ENCODE measurements at places on chromosomes 1 and 21. TPM values are rescaled to one million over a fixed set of nuclear protein-coding genes. Genes with fewer than 3 reads are reported as not detected.

DNA sequence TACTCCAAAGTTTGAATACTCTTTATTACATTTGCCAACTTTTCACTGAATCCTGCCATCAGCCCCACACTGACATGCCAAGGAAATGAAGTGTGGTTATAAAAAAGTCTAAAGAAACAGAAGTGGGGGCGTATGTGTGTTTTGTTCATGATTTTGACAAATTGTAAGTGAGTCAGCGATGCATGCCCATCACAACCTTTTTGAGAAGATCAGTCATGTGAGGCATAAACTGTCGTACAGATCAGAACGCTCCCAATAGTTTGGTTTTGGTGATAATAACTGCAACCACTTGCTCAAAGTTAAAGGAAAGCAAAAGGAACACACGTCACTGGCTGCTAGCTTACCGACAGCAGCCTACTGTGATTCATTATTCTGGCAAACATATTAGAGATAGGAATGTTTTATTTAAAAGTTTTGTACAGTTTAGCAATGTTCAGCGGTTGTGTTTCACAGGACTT, 95.6 kb downstream of the RGS2 start:
- no peak for DNase-seq

DNA sequence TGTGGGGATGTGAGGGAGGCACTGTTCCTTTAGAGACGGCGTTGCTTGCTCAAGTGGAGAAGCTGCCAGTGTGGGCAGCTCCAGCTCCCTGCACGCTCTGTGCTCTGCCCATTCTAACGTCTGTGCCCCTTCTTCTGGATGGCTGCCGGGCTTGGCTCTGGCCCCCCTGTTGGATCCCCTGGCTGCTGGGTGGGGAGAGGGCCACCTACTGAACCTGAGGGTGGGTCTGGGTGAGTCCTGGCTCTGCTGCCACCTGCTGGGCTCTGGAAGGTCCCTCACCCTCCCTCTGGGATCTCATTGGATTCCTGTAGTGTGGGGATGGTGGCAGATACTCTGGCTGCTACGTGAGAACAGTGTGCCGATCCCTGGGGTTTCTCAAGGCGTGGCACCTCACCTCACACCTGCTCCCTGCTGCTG, 5.0 kb downstream of the PFKL start:
- peak; percentile 66 for DNase-seq

DNA sequence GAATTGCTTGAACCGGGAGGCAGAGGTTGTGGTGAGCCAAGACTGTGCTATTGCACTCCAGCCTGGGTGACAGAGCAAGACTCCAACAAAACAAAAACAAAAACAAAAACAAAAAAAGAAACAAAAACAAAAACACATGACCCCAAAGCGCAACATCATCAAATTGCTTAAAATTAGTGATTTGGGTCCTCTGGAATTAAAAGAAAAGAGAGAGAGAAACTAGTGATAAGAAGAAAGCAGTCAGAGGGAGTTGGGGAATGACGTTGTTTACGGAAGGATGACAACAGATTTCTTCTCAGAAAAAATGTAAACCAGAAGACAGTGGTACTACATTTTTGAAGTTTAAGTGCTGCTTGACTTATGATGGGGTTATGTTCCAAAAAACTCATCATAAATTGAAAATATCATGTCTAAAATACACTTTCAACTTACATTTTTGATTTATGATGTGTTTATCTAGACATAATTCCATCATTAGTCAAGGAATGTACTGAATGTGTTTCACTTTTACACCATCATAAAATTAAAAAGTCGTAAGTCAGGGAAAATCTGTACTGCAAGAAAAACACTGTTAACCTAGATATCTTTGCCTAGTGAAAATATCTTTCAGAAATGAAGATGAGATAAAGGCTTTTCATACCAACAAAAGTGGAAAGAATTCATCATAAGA, 88.0 kb downstream of the MT1HL1 start:
- DNase-seq, result no peak

- DNase-seq, result no peak
These were observed 179.5 kb downstream of the GALNT2 start for GRCh38 chr1:230246551-230246950.

DNA sequence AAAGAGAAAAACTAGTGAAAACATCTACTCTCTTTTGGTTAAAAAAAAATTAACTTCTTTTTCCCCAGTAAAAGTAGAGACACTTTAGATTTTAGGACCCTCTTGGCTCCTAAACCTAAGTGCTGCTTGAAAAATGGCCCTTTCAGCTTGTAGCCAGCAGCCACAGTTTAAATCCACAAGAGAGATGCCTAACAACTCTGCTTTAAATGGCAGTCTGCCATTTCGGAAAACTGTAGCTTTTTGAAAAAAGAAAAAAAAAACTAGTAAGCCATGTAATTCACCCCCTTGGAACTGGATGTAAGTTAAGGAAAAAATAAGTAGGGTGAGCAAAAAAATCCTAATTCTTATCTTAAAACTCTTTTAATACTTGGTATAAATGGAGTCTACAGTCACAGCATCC, 56.0 kb downstream of the LHX9 start:
- DNase-seq, result no peak

DNA sequence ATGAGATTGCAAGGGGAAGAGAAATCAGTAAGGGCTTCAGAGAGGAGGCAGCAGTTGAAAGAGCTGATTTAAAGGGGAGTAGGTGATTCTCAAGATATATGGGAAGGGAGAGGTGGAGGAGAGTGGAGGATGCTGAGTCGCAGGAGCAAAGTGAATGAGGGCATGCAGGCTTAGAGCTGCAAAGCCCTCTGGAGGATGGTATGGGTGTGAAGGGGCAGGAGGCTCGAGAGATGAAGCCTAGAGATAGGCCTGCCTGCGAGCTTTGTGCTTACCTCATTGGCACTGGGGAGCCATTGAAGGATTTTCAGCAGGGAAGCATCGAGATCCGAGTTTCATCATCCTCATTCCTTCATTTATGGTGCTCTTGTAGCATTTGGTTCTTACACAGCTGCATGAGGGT, 15.8 kb upstream of the SH2D2A start:
- DNase-seq, result no peak

DNA sequence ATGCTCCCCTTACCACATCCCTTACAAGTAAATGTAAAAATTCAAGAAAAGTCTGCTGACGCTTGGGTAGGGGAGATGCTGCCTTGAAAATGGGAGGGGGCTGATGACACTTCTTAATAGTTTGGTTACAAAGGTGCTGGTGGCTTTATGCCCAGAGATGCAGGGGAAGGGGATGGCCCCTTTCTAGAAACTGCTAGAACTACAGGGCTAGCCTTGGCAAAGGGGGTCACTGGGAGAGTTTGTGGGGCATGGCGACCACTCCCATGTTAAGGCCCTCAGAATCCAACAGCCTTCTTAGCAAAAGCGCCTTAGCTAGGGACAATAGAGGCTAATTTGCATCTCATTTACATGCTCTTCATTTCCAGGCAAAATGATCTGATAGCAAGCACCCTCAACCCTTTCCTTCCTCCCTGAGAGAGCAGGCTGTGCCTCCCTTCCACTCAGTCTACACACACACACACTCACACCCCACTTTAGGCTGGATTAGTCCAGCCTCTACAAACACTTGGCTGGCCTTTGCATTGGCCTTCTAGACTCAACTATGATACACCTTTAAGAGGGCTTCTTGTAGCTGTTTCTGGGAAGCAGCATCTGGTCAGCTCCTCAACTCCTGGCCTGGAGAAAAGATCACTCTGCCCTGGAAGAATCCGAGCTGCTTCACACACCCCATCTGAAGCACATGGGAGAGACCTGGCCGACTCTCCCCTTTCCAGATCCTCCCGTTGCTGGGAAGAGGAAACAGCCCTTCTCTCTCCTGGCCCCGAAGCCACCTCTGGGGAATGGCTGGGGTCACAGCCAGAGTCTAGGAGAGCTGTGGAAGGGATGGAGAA, 1.7 kb downstream of the SEMA6C start:
- no peak for DNase-seq

- DNase-seq, result no peak
These were observed 18.5 kb downstream of the UBE2G2 start for GRCh38 chr21:44783020-44783696.

DNA sequence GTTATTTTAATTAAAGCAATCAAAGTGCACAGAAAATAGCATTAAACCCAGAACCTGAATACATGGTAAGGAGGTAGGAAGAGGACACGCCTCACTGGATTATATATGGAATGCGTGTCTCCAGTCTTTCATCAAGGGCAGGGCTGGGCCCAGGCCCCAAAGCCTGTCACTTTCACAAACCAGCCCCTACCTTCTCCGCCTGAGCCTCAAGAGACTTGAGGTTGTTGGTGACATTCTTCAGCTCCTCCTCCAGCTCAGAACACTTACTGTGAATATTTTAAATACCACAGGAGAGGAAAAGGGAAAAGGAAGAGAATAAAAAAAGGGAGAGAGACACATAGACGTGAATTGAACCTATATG, 16.3 kb upstream of the NUP210L start:
- no peak for DNase-seq

DNA sequence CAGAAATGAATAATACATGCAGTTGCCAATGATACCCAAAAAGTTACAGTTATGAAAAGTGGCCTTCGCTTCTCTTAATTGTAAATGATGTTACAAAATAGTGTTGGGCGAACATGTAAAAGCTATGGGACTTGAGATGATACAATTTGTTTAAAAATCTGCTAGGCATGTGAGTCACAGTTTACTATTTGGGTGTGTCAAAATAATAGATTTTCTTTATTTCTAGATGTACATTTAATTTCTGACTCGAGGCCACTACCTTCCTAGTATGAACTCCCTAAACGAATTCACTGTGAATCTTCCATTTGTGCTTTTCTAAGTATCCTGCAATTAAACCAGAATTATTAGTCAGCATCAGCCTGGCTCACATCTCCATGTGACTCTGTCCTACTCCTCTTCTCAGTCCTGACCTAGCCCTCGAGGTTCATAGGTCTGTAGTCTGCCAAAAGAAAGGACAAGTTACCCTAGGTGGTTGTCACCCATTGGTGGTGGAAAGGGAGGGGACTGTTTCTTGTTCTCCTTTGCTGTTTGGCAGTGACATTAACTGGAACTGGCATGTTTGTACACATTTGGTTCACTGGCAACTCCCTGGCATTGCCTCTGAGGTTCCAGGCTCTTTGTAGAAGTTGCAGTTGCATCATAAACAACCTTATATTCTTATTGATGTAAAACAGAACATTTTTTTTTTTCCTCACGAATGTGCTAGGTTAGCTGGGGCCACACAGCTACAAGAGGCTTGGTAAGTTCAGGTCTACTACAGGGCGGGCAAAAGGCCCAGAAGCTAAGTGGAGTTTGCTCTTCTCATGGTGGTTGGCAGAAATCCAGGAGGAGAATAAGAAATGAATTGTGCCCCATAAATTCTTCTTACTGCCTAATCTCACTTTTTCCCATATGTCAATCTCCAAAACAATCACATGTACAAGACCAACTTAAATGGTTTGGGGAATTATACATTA, 746.5 kb upstream of the ADAMTS5 start:
- DNase-seq, result peak; percentile 58

GRCh38 chr1:176745945-176746344, 283.0 kb downstream of the PAPPA2 start:
- DNase-seq, result no peak

DNA sequence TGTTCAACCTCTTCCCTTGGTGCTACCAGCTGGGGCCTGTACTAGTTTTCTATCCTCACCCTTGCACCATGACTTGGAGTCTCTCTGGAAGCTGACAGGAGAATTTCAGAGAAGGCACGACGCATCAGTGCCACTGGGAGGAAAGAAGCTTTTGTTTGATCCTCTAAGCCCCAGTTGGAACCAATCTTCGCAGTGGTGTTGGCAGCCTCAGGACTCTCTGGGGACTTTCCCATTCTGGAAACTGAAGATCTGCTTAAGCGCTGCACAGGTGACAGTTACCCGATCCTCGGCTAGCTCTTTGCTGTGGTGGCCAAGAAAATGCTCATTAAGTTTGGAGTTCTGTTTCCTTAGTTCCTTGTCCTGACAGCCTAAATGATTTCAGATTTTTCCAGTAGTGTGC, 222.3 kb downstream of the RHOU start:
- DNase-seq, result no peak

DNA sequence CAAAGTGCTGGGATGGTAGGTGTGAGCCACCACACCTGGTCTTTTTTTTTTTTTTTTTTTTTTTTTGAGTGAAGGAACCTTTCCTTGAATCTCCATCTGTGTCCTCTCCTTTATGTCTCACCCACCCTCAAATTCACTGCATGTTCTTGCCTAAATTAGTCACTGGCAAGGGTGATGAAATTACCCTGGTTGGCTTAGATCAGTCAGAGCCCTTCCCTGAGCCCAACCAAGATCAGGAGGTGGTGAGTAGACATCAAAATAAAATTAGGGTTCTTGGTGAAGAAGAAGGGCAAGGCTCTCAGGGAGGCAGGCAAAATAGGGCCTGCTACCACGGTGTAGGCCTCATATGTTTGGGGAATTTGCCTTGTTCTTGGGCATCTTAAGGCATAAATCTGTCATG, 5.3 kb upstream of the TNN start:
- no peak for DNase-seq

GRCh38 chr1:86464819-86465218, 3.9 kb upstream of the CLCA1 start:
- no peak for DNase-seq

GRCh38 chr21:17045214-17045853, 467.5 kb upstream of the CXADR start:
- DNase-seq, result no peak

DNA sequence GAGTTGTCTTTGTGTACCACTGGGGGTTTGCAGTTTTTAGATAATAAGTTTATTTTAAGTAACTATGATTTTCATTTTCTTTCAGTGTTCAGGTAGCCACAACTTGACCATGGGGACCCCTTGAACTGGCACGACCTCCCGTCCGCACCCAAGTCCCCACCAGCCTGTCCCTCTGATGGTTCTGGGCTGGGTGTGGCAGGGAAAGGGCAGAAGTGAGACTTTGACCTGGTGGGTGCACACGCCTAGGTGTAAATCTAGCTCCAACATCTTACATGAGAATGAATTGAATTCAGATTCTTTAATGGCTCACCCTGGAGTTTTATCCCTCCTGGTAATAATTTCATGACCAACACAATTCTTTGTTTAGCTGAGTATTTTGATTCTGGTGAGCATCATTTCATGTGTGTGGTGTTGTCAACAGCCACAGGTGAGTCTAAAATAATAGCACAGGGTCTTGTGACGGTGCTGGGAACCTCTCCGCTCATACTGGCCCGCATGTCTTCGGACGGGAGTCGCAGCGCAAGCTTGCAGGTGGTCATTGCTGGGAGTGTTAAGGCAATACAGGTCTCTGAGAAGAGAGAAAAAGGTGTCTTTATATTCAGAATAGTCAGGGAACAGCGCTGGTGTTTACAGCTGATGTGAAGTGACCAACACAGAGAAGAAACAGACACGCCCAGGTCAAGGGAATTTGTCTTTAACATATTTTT, 50.8 kb upstream of the POFUT2 start:
- DNase-seq, result peak; percentile 5

The CEP350 gene
- total RNA-seq, result 47.7 TPM

The CRABP2 gene
- total RNA-seq, result 0.98 TPM

The C1orf141 gene
- not detected for total RNA-seq
